ENCODE measurements at places on chromosomes 1 and 21.

DNA sequence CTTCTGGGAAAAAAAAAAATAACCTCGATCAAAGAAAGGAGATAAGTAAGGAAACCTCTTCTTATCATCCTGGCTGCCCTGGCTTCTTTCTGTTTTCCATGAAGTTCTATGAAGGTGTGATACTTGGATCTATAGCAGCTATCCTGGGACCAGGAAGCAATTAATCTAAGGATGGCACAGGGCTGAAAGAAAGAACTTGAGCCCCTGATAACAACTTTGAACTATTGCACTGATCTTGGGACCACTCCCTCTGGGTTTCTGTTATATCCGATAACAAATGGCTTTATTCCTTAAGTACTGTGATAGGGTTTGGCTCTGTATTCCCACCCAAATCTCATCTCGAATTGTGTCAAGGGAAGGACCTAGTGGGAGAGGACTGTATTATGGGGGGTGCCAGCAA lies 104.1 kb downstream of the DAB1 start:
- no peak for DNase-seq

DNA sequence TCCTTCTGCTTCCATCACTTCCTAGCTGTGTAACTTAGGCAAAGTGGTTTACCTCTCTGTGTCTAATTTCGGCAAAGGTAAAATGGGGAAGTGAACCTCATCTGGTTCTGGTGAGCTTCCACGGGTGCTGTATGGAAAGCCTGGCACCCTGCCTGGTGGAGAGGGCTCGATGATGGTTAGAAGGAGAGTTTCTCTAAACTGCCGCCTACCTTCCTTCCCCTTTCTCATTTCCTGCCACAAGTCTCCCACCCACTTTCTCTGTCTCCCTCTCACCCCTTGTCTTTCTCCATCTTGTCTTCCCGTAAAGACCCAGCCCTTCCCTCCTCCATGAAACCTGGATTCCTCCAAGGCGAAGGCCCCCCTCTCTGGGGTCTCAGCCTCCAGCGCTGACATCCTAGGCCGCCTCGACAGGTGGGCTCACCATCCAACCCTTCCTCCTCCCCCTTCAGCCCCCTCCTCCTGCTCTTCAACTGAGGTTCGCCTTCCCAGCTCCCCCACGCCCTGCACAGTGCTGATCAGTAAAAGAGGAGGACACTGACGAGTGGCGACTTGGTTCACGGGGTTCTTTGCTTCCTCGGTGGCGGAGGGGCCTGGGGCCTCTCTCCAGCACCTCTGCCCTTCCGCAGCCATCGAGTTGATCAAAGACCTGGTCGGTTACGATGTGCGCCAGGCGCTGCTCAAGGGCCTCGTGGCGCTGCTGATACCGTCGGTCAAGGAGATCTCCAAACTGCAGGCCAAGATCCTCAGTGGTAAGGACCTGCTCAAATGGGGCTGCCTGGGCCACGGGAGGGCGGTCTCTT lies 7.3 kb downstream of the RNU5D-1 start:
- DNase-seq, result no peak

DNA sequence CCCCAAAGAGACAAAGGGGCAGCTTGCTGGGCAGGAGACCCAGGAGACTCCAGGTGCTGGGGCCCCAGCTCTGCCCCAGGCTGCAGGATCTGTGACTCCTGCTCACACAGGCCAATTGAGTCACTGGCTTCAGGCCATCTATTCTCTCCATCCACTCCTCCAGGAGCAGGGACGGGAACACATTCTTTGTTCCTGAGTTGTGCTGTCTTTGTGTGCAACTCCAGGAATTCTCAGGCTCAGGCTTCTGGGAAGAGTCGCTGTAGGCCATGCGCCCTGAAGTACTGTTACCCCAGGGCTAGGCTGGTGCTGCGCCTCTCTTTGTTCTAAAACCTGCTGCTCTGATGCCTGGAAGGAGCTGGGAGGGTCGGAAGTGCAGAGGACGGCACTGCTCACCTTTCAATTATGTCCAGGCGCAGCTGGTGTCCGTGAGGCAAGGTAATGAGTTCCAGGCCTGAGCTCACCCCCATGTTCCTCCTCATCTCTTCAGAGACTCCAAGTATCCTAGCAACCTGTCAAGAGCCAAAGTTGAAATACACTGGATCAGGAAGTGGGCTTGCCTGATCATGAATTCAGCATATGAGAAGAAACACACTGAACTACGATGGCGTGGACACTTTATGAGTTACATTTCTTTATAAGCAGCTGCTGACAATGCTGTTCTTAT lies 105.9 kb downstream of the BCAR3 start:
- no peak for DNase-seq

- DNase-seq, result no peak
Measured at GRCh38 chr21:39451332-39452206, at the start of gene SH3BGR. SH3BGR (plus strand) TSS chr21:39451970; CDS start chr21:39452097, 127 bp downstream.
